ENCODE measurements at places on chromosomes 5 and 9.

DNA sequence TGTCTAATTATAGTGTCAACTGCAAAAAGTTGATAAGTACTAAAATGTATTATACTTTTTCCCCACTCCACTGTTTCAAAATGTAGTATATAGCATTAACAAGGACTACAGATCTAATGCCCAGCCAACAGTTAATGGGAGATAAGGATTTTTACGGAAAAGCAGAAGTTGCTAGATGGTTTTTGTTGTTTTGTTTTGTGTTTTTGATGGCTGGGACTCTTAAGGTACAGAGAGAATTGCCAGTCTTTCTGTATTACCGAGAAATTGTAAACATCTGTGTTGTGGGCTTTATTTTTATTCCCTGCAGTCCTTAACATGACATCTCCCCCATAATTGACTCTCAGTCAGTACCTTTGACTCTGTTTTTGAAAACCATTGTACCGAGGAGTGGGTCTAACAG, 44.0 kb downstream of the TRIO start:
- no peak for DNase-seq

DNA sequence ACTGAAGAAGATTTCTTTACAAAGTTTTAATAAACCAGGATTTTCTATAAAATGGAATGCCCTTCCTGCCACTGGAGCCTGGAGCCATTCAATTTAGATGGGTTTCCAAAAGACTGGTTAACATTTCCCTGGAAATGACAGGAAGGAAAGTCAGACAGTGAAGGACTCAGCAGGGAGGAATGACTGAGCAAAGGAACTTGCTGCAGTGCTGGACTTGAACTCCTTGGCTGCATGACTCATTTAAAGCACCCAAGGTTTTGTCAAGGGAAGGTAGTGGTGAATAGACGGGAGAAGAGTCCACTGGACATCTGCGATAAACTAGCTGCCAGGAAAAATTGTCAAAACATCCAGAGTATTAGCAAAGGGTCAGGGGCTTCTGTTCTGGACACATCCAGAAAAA, 163.8 kb upstream of the SLC28A3 start:
- DNase-seq, result no peak

DNA sequence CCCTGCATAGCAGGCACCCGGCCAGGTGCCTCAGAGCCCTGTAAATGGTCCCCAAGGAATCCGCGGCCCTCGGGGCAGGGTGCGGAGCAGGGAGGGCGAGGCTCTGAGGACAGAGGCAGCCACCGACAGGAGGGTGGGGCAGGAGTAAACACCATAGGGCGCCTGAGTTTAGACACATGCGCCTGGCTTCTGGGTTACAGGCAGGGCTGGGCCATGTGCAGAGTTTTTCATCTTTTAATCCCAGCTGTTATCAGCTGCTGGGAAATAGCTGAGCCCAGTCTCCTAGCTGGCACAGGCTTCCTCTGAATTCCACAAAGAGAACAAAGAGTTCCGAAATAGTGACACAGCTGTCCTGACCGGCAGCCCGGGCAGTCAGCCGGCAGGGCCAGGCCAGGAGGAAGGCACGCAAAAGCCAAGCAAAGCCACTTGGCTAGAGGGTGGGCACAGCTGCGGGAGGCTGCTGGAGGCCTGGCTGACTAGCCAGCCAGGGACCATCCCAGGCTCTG, 98.9 kb upstream of the PHYKPL start:
- no peak for DNase-seq

- DNase-seq, result no peak
Measured at GRCh38 chr9:110278080-110278707, 21.9 kb upstream of the TXN start.

DNA sequence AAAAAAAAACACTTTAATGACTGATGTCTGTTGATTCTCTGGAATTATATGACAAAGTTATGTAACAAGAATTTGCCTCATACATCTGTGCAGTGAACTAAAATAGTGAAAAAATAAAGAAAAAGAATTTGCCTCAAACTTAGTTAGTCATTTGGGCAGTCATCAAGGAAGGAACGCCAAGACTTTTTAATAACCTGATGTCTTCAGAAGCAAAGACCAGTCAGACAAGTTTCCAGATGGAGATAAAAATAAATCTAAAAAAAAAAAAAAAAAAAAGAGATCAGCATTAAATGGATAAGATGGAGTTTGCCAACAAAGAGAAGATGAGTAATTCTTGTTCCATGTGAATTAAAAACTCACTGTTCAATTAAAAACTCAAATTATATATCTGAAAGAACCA, 52.3 kb upstream of the JMY start:
- no peak for DNase-seq

GRCh38 chr9:90789862-90790261, 11.8 kb upstream of the SYK start:
- DNase-seq, result no peak

DNA sequence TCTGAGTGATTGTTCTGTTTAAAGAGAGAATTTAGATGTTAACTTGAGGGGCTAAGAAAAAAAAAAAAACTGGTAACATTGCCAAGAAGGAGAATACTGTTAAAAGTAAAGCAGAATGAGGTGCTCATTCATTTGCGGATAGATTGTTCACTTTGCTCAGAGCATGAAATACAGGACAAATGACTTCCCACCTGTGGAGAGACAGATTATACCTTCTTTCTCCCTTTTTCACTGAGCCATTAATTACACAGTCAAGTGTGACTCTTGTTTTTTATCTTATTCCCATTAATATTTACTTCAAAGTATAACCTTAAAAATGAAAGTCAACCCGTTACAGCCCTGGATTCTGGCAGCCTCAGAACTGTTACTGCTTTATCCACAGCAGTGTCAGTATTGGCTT, 264.5 kb downstream of the TAF11L14 start:
- DNase-seq, result no peak

DNA sequence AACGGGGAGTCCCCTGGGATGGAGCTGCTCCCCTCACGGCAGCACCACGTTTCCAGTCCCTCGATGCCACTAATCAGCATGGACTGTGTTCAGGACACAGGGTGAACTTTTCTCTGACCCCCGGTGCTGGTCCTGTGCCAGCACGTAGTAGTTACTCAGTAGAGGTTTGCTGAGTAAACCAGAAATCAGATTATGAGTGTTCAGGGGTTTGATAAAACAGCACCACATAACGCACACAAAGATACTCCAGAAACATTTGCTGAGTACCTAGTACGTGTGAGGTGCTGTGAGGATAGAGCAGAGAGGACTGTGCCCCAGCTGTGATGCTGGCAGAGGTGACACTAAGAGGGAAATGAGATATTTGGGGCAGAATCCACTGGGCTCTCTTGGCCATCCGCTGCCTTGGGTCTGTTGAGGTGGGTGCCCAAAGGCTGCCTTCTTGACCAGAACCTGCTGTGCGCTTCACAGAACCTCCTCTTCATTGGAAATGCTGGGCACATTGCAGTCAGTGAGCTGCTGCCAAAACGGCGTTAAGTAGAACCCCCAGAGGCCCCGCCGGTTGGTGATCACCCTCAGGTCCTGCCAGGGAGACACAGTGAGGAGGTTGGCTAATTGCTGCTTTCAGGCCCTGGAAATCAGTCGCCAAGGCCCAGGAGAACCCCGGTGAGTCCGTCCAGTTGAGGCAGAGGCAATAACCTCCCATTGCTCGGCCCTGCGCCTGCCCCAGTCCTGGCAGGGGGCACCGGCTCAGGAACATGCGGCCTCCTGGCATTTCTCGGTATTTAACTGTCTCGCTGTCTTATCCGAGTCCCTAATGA, 49.4 kb downstream of the NEURL1B start:
- no peak for DNase-seq

DNA sequence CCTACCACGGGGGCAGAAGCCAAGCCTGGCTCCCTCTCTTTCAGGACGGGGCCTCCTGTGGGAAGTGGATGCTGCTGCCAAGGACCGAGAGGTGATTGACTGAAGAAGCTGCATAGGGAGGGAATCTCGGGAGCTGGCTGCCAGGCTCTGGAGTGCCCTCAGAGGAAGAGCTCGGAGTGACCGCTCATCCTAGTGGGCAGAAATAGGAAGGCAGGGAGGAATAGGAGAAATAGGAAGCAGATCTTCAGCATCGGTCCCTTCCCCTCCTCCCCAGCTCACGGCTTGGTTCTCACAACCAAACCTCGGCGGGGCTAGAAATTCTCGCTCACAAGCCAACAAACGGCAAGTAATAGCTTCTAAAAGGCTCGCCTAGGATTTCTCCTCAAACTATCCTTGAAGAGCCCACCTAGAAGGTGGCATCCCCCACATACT, 159.9 kb upstream of the RAI14 start:
- no peak for DNase-seq

Measured in fibroblast of skin of left quadriceps (primary cell).